Fibroblast of skin of scalp (primary cell): ENCODE measurements at places on chromosomes 2 and 18.

DNA sequence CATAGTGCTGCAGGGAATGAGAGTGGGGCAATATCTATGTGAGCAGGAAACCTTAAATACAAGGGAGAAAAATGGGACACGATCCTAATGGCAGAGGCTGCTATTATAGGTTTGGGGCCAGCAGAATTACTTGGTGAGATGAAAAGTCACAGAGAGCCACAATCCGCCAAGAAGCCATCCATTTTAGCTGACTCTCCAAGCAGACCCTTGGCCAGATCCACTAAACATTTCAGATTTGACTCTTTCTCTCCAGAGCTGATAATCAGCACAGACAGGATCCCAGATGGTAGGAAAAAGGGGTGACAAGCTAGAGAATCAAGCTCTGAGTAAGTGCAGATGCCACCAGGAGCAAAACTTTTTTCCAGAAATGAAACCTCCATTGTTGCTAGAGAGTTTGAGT, 61.5 kb downstream of the MAPK4 start:
- DNase-seq: no peak

- no peak for DNase-seq
Measured at GRCh38 chr2:85015653-85016360, 44.8 kb downstream of the KCMF1 start.

GRCh38 chr2:8123464-8123863, 558.4 kb upstream of the ID2 start:
- no peak for DNase-seq

DNA sequence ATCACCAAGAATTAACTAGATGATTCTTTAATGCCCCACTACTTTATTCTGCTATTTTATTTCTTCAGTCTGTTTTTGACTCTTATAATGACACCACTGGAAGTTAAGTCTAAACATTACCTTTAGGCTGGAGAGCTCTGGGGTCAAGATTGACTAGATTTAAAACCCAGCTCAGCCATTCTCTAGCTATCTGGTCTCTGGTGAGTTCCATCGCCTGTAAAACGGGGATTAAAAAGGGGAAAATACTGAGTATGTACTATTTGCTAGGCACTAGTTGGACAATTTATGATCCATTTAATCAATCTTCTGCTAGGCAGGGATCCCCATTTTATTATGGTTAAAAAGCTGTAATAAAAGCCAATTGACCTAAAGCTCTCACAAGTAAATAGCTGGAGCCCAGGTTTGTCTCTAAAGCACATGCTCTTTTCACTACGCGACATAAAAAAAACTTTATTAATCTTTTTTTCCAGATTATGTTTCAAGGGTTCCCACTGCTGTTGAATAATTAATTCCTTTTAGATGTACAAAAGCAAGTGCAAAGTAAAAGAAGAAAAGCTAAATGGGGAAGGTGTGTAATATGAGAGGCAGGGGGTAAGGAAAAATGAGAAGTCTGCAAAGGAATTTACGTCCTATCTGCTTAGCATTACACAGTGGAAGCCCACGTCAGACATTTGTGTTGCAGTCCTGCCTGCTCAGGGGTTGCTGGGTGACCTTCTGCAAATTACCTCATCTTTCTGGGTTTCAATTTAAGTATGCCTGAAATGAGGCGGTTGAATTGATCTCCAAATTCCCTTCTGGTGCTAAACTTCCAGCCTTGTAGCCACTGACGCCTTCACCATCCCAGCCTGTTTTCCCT, 918 bp upstream of the NABP1 start:
- peak; percentile 78 for DNase-seq

DNA sequence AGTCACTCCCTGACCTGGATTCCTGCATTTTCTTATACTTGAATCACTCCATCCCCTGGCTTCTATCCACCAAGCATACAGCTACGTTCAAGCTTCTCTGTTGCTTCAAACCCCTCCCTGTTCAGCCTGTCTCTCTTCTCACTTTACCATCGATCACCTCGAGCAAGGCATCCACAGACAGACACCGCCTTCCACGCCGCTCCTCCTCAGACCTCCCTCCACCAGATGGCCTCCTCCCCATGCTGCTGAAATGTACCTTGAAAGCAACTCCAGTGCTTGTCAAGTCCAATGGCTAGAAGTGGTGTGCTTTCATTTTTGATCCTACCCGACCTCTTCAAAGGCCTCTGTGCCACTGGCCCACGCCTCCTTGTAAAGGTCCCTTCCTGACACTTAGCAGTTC, 131.3 kb upstream of the ACAA2 start:
- DNase-seq: no peak

- peak; percentile 54 for DNase-seq
Measured at GRCh38 chr2:127174136-127174535, 46.0 kb downstream of the CYP27C1 start.

DNA sequence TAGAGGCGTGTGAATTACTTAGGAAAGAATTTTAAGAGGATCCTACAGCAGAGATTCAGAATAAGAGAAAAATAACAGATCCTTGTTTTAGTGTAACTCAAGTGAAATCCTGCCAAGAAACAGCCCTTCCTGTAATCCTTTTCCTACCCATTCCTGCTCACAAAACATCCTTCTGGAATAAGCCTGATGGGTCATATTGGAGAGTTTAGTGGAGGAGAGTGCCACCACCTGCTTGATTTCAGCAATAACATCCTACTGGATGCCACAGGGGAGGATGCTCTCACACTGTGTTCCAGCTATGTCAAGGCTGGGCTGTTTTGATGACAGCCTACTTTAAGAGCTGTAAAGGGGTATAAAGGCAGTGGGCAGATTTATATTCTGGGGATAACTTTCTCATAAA, 54.8 kb upstream of the CCDC178 start:
- peak; percentile 65 for DNase-seq

DNA sequence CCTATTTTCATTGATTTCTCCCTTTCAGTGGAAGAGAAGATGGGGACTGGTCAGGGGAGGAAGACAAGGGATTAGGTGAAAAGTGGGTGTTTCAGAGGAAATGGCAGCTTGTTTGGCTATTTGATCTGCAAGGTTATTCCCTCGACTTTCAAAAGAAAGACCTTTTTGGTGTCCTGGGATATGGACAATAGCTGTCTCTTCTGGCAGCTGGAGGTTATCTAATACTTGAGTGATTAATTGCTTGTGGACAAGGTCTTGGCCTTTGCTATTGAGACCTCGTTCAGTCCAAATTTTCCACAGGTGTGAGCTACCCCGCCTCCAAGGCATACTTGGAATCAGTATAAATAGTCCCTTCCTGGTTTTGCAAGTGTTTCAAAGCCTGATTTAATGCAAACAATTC, 33.3 kb upstream of the TRAPPC8 start:
- no peak for DNase-seq

GRCh38 chr2:6648596-6649247, 217.0 kb downstream of the CMPK2 start:
- DNase-seq: no peak

DNA sequence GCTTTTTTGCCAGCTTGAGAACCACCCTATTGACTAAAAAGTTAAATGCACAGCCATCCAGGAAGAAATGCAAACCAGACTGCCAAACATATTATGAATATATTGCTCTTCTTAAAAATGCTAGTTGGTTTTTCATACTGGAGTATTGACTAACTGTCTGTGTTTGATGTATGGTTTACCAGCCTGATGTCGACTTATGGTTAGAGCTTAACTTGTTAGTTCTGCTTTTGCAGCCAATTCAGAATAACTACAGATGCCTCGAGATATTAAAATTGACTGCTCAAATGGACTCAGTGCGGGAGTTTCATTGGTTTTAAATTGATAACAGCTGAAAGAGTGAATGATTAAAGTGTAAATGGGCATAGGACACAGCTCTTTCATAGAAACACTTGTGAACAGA, 369.8 kb downstream of the ARHGAP15 start:
- DNase-seq: no peak

GRCh38 chr18:79488311-79489050, 92.8 kb downstream of the NFATC1 start:
- no peak for DNase-seq

DNA sequence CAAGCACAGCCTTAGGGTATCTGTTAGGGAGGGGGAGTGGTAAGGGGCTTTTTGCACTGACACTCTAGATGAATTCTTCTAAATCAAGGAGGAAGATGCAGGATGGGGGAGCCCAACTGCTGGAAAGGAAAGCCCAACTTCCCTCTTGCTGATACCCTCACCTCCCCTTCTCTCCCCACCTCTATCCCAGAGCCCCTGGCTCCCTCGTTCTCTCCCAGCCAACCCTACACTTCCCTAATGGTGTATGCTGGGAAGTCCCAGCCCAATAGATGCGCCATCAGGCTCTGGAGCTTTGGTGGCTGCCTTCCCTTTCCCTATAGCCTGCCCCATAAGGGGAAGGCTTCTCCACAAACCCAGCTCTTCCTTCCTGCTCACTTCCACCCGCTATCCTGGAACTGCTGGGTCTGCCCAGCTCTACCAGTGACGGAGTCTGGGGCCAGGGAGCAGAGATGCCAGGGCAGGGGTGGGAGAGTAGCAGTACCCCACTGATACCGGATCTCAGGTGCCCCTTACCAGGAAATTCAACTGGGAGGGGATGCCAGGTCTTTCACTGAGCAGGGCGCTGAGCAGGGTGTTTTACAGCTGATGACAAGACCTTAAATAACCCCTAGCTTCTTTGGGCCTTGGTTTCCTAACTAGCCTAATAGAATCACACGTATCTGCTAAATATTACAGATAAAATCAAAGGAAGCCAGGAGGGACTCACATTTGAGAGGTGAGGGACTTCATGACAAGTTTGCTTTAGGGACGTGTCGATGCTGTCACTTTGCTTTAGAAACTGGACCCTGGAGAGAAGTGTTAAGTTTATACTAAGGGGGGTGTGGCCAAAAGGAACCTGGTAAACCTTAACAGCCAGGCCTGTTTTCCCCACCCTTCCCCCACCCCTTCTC, 82.6 kb downstream of the DNMT3A start:
- no peak for DNase-seq

DNA sequence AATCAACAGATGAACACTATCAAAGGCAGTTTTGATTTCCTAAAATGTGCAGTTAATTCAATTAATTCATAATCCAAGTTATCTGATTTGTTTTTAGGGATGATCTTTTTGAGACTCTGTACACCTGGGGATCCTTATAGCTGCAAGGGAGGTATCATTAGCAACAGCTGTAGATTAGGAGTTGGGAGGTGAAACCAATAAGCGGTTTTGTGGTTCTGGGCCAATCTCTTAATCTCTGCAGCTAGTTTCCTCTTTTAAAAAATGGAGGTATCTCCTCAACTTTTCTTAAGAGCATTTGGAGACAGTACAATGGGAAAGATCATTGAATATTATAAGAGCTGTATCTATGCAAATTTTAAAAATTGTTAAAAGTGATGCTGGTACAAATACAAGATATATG, 126.0 kb downstream of the MC4R start:
- no peak for DNase-seq

GRCh38 chr18:5317186-5317585, 21.7 kb upstream of the ZBTB14 start:
- DNase-seq: no peak

- DNase-seq: no peak
Measured at GRCh38 chr18:57754577-57755338, 48.4 kb downstream of the ATP8B1 start.

GRCh38 chr2:233076749-233077148, 16.6 kb downstream of the INPP5D start:
- no peak for DNase-seq

DNA sequence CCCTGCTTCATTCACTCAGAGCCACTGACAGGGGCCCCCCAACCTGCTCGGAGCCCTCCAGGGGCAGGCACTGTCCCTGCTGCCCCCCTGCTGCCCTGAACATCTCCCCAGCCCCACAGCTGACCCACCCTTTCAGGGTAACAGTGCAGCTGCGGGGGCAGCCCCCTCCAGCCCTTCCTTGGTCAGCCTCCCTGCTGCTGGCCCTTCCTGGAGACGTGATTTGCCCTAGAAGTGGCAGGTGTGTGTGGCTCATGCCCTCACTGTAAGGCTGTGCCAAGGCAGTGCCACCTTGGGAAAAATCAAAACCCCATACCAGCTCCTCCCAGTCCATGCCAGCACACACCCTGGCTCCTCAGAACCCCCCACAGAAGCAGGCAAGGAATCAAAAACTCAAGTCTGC, 184.2 kb upstream of the HDAC4 start:
- no peak for DNase-seq

DNA sequence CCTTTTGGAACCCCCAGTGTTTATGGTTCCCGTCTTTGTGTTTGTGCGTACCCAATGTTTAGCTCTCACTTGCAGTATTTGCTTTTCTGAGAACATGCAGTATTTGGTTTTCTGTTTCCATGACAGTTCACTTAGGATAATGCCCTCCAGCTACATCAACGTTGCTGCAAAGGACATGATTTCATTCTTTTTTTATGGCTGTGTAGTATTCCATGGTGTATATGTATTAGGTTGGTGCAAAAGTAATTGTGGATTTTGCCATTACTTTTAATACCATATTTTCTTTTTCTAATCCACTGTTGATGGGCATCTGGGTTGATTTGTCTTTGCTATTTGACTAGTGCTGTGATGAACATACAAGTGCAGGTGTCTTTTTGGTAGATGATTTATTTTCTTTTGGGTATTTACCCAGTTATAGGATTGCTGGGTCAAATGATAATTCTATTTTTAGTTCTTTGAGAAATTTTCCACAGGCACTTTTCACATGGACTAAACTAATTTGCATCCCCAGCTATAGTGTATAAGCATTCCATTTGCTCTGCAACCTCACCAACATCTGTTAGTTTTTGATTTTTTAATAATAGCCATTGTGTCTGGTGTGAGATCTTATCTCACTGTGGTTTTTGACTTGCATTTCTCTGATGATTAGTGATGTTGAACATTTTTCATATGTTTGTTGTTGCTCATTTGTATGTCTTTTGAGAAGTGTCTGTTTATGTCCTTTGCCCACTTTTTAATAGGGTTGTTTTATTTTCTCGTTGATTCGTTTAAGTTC, 63.6 kb downstream of the CERS6 start:
- DNase-seq: no peak

DNA sequence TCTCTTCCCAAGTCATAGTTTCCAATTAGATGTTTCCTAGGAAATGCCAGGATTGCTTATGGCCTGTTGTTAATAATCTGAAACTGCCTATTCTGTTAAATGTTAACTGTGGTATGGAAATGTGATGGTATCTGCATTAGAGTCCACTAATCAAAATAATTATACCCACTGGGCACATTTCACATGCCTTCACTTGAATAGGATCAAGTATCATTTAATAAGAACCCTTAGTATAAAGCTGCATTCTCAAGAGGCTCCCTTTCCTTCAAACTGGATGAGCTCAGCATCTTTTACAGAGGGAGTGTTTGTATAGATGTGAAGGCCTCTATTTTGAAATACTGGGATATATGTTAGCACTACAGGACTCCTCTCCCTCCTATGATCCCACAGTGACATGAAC, 477.2 kb upstream of the VRK2 start:
- no peak for DNase-seq
